ENCODE measurements at places on chromosomes 7 and 10. TPM values are rescaled to one million over a fixed set of nuclear protein-coding genes. Genes with fewer than 3 reads are reported as not detected.

The PKD2L1 gene
- 0.03 TPM for total RNA-seq

The EPHB6 gene
- total RNA-seq = 0.40 TPM

The FAM25C gene
- not detected for total RNA-seq

The PPP1R9A gene
- total RNA-seq = 3.1 TPM

The VKORC1L1 gene
- 32.7 TPM for total RNA-seq

The RBM20 gene
- total RNA-seq = 1.3 TPM

The CALHM3 gene
- 0.60 TPM for total RNA-seq

The SAMD9L gene
- 0.49 TPM for total RNA-seq

The PRLHR gene
- not detected for total RNA-seq

The ADGRA1 gene
- total RNA-seq = 0.09 TPM

The CEP55 gene
- total RNA-seq = 65.6 TPM

The FOXI2 gene
- not detected for total RNA-seq

The ZMIZ1 gene
- total RNA-seq = 65.9 TPM
